ENCODE measurements at places on chromosomes 5 and 9.

- DNase-seq = no peak
These were observed 5.3 kb upstream of the RXRA start for GRCh38 chr9:134320868-134321471.

DNA sequence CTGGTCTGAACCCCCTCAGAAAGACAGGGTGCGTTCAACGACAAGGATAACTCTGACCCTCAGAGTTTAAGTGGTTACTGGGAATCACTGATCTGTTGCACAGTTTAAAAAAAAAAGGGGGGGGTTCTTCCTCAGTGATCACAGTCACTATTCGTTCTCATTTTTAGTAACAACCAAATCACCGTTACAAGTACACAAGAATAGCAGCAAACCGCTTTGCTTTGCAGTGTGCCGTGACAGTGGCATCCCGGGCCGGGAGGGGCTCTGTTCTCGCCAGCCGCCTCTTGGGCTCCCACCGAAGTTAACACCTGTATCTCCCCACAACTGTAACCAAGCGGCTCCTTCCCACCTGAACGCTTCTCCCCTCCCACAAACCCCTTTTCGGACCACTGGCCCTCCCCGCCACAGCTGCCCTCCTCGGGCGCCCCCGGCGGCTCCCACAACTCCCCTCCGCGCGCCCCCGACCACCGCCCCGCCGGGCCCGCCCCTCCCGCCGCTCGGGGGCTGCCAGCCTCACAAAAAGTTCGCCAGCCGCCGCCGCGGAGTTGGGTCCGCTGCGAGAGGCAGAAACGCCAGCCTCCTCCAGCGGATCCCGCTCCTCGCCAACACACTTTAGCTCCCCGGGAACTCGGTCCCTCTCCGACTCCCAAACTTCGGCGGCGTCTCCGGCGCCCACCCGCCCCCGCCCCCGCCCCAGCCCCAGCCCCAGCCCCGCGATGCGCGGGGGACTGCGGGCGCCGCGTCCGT is 1.2 kb downstream of the SSBP2 start:
- peak; percentile 37 for DNase-seq

GRCh38 chr5:99005506-99005905 is 76.7 kb upstream of the CHD1 start:
- DNase-seq = no peak

DNA sequence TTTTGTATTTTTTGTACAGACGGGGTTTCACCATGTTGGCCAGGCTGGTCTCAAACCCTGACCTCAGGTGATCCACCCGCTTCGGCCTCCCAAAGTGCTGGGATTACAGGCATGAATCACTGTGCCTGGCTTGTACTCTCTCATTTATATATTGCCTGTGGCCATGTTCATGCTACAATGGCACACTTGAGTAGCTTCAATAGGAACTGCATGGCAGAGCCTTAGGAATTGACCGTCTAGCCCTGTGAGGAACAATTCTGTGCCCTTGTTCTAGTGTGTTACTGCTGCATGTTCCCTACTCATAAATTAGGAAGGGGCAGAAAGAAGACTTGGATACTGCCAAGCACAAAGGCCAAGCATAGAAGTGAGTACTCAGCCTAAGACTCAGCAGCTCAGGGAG is 104.2 kb downstream of the LIFR start:
- DNase-seq = no peak

- peak; percentile 36 for DNase-seq
These were observed 40.2 kb downstream of the NAIF1 start for GRCh38 chr9:128026773-128027541.

- no peak for DNase-seq
These were observed 33.5 kb upstream of the GLRA1 start for GRCh38 chr5:151958111-151958510.

DNA sequence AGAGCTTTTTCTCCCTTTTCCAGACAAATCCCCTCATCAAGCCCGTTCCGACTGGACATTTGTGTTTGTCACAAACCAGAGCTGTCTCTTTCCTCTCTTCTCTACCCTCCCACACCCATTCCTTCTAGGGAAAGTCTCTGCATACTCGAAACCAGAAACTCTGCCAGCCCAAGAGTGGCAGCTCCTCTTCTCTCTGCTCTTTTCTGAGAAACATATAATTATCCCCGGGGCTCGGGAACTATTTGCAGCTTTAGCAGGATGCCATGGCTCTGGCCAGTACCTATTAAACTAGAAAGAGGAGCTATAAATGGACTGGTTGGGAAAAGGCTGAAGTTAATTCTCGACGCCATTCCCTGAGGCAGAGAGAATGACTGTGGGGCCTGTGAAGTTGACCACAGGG is 82.6 kb downstream of the SH3PXD2B start:
- DNase-seq = no peak

- DNase-seq = no peak
These were observed 217.6 kb downstream of the NPR3 start for GRCh38 chr5:32928761-32929160.

- no peak for DNase-seq
These were observed 931 bp downstream of the FAM219A start for GRCh38 chr9:34457266-34458012.

GRCh38 chr5:108765647-108766046 is 17.9 kb downstream of the FER start:
- no peak for DNase-seq

DNA sequence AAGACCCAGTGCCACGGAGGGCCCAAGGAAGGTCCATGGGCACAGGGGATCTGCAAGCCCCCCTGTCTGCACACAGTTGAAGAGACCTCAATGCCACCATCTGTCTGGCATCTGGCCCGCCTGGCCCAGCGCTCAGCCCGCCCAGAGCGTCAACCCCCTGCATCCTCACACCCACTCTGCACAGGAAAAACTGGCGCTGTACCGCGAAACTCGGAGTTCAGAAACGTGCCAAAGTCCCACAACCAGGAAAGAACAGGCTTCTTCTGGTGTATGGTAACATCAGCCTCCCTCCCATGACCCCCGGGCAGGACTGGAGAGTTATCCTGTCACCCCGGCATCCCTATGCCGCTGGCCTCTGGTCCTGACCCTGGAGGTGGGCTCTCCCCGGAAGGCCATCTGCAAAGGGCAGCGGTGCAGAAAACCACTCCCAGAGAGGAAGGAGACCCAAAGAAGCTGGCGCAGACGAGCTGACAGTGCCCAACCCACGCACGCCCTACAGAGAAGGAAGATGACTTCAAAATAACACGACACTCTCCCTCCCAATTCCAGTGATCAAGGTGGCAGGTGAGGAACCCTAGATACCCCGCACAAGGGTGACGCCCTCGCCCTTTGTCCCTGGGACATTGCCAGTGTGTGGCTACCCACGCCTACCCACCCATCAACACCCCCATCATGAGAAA is 18.9 kb downstream of the VAV2 start:
- no peak for DNase-seq

- no peak for DNase-seq
These were observed 138.2 kb upstream of the MINAR2 start for GRCh38 chr5:129609710-129610109.

DNA sequence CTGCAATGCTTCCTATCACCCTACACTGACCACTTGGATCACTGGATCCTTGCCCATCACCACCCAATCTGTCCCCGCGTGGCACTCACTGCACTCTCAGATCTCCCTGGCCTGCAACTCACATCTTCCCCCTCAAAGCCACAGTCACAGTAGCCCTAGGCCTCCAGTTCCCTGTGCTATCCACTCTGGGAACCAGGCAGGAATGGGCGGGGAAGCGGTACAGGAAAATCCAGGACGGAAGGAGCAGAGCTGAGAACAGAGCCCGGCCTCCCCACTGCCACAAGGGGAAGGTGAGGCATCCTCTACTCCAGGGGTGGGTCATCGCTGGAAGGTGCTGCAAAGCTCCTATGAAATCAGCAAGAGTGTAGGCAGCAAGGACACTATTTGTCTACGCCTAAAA is 102.6 kb downstream of the ESM1 start:
- DNase-seq = no peak

Measured in activated CD4-positive, alpha-beta T cell treated with anti-CD3 and anti-CD28 coated beads for 24 hours (primary cell).